NCI-H69 (cell line): ENCODE measurements at places on chromosomes 11 and 22.

- peak; percentile 78 for DNase-seq
Measured at GRCh38 chr11:70669871-70670675, 271.7 kb downstream of the CTTN start.

DNA sequence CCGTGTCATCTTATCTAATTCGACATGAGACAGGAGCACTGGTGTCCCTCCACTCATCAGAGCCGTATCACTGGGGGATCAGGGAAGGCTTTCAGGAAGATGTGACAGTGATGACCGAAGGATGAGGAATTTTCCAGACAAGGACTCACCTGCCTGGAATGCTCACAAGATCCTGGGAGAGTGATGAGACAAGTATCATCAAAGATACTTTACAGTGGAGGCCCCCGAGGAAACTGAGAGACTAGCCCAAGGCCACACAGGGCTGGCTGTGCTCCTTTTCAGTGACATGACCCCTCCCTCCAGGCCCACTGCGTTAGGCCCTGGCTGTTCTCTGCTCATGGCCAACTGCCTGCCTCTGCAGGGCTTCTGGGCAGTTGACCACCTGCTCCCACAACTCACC lies 13.0 kb downstream of the CLPB start:
- DNase-seq: no peak

DNA sequence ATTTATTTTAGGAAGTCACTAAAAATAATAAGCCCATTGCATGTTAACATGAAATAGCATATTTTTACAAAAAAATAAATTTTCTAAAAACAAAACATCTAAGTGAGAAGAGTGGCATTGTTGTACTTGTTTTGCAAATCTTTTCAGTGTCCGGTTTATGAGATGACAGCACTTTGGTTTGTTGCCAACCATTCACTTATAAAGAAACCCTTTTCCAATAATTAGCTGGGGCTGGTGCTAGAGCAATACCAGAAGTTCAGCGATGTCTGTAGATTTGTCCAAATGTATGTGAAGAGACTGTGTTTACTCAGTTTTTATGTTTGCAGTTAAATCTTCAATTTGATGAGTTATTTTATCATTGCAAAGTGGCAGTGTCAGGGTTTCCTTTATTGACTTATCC lies 22.1 kb upstream of the KRTAP5-7 start:
- DNase-seq: peak; percentile 71

- DNase-seq: peak; percentile 17
Measured at GRCh38 chr11:24592360-24592759, 95.5 kb downstream of the LUZP2 start.
